ENCODE measurements at places on chromosomes 4 and X.

- DNase-seq, result peak; percentile 17
Measured at GRCh38 chrX:16239211-16239610, 71.9 kb downstream of the MAGEB17 start.

GRCh38 chr4:171667906-171668305 lies 145.3 kb upstream of the GALNTL6 start:
- DNase-seq, result no peak

- DNase-seq, result no peak
Measured at GRCh38 chr4:100311181-100311580, 120.9 kb upstream of the DDIT4L start.

DNA sequence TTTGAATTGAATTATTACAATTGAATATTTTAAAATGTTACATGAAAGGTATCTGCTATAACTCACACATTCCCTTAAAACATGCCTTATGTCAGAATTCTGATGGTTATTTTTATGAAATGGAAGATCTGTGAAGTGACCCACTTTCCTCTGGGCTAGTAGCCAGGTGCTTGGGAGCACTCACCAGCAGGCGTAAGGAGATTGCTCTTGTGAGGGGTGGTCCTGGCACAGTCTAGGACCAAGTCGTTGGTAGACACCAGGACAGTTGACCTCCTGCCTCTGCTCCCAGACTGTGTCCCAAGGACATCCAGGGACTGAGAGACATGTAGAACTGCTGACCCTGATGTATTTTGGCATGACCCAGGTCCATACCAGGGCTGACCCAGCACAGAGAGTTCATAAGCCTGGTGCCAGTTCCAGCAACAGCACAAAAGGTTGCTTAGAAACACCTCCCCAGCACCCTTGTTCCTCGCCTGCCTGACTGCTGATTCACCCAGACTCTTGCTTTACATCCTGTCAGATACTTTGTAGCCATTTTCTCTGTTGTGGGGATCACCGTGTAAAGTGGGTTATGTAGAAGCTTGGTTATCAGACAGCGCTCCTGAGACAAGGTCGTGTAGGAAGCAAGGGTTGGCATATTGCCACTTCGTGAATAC lies 48.5 kb downstream of the NELFA start:
- no peak for DNase-seq

GRCh38 chrX:118115953-118116712 lies 477 bp downstream of the KLHL13 start:
- no peak for DNase-seq

GRCh38 chr4:138405466-138405891 lies 163.3 kb upstream of the SLC7A11 start:
- DNase-seq, result no peak

DNA sequence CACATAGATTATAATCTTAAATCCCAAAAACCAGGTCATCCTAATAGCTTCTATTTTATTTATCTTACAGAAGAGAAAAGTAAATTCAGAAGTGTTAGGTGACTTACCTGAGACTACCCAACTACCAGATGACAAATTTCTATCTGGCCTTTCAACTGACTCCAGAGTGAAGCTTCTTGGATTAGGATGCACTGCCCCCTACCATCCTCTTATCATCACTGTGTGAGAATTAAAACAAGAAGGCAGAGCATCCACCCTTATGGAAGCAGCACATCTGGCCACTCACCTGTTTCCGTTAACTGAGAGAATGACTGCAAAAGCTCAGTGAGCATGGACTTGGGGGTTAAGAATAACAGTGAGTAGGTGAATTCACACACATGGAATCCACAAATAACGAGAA lies 502.6 kb upstream of the TECRL start:
- DNase-seq, result no peak

DNA sequence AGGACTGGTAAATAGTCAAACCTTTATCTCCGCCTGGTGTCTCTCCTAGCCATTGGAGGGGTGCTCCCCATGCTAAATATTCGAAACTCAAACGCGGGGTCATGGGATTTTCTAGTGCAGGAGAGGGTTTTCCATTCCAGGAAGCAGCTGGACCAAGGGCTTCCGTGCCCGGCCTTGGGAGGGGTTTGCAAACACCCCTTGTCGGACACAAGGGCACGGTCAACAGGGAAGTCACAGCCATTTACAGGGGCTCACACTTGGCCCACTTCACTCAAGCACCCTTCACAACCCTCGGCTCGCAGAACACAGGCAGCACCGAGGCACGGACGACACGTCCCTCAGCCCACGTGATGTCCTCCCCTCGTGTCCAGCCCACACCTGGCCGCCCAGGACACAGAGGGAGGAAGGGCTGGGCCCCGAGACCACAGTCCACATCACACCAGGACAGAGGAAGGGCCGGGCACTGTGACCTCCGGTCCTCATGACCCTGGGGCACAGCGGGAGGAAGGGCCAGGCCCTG lies 10.3 kb upstream of the PLCXD1 start:
- DNase-seq, result no peak

- no peak for DNase-seq
Measured at GRCh38 chr4:116118221-116118620, 967.2 kb downstream of the TRAM1L1 start.

- no peak for DNase-seq
Measured at GRCh38 chrX:152658302-152658701, 20.6 kb downstream of the GABRQ start.

DNA sequence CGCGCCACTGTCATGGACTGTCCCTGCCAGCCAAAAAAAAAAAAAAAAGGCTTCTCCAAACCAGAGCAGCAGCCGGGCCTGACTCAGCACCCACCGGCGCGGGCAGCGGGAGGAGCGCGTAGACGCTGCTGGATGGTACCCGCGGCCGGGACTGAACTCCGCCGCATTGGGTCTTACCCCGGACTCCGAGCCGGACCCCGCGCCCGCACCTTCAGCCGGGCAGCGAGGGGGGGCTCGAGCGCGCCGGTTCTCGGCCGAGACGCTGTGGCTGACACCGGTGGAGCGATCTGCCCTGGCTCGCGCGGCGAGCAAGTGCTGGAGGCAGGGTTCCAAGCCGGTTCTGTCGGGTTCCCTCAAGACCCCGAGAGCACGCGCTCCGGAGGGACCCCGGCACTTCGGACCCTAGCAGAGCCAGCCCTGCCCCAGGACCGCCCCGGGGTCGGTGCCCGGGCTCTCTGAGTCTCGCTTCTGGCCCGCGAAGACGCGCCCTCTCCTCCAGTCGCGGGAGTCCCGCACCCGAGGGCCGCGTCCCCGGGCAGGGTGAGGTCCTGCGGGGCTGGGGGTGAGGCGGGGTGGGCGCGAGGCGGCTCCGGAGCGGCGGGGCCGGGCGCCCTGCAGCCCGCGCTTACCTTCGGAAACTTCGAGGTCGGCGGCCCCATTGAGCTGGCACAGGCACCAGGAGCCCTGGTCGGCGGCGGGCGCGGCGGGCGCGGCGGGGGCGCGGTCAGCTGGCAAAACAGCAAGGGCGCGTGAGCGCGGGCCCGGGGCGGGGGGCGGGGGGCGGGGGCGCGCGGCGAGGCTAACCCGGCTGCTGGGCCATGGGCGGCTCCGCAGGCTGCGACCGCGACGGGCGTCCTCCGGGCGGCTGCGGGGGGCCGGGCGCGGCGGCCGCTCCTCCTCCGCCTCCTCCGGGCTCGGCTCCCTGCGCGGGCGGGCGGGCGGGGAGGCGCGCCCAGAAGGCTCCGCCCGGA lies 11.8 kb upstream of the MAN2B2 start:
- no peak for DNase-seq

DNA sequence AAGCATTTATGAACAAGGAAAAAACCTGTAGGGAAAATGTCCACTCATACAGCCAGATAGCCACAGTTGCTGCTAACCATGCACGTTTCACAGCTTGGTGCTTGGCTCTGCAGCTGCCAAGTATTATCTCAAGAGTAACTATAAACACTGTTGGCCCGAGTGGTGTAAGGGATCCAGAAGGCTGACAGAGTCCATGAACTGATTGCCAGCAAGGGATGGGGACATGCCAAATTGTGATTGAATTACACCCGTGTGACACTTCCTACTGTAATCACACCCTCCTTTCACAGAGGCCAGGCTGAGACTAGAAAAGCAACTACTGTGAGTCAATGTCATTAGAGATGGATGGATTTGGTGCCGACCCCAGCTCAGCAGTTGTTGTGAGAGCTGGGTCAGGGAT lies 223.9 kb upstream of the ANKRD50 start:
- no peak for DNase-seq

DNA sequence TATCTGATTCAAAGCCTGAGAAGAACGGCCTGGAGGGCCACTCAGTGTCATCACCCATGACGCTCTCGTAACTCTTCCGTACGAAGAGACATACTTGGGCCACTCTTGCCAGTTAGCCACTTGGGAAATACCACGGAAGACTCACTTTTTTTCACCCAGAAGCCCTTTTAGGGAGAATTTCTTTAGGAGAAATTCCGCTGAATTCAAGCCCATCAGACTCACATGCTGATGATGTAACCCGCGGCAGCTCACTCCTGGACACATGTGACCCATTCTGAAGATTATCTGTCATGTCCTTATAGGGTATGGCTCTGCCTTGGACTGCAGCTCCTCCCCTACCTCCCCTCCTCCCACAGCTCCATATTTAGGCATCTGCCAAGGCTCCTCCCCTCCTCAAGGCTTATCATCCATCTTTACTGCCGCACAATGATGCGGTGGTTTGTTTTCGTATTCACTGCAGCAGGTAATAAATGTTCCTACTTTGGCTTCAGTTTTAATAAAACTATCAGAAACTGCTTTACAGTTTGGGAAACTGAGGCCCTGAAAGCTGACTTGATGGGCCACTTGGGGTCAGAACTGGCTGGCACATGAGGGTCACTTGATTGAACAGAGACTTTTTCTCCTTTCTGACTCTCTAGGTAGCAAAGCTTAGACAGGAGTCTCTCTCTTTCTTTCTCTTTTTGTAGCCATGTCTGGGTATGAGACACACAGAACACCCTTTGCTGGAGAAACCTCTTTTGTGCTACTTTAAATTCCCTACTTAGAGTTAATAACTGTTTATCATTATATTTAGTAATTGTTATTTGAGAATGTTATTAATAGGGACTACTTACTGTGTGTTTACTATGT lies 42.1 kb downstream of the RHOH start:
- DNase-seq, result peak; percentile 88

DNA sequence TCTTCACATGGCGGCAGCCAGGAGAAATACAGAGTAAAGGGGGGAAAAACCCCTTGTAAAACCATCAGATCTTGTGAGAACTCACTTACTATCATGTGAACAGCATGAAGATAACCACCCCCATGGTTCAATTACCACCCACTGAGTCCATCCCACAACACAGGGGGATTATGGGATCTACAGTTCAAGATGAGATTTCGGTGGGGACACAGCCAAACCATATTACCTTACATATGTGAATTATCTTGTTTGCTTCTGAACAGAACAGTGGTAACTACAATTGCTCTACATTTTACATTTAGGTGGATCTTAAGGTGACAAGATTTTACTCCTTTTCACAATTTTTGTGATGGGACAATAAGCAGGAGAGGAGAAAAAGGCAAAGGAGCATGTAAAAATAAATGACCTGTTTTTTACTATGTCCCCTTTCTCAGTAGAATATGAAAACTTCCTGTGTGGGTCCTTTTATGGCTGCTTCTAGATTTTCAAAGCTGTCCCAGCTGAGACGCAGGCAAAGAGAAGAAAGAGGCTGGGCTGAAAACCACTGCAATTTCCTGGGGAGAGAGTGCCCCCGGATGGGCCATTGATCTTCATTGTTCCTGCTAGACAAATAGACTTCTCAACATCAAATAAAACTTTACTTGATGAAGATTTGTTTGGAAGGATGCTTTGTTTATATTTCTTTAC lies 45.9 kb upstream of the PGM2 start:
- DNase-seq, result peak; percentile 25

- DNase-seq, result no peak
Measured at GRCh38 chrX:113048896-113049295, 208.3 kb upstream of the AMOT start.

DNA sequence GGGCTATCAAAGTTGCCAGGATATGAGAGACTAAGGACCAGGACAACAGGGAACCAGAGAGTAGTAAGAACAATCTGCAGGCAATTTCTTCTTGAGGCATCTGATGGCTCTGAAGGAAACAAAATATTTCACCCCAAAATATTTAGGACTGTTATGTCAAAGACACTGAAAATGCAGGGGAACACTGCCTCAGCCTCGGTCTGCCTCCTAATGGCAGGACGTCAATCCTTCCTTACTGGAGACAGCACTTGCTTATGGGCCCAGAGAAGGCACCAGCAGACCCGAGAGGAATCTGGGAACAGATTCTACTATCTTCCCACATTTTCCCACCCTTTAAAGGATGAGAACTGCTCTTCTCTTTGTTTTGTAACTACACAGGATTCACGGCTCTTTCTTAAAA lies 23.3 kb downstream of the RNF150 start:
- no peak for DNase-seq

DNA sequence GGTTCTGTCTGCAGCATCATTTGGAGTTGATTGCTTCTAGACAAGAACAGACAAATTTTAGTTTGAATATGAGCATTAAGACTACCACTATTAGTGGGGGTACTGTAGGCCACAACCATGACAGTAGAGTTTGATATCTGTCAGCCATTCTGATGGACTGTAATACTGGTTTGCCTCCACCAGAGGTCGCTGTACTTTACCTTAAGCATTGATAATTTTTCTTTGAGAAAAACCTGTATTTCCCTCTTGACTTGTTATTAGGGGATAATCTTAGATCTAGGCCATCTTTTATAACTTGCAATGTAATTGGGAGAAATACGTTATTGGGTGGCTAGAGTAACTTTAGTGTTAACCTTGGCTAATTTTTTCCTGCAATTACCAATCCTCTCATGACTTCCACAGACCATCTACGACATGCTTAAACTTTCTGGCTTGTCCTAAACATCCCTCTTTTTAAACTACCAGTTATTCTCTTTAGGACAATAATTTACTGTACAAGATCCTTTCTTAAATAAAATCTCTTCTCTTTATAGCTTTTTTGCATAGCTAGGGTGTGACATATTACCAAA lies 562.4 kb downstream of the MAGEB5 start:
- no peak for DNase-seq

DNA sequence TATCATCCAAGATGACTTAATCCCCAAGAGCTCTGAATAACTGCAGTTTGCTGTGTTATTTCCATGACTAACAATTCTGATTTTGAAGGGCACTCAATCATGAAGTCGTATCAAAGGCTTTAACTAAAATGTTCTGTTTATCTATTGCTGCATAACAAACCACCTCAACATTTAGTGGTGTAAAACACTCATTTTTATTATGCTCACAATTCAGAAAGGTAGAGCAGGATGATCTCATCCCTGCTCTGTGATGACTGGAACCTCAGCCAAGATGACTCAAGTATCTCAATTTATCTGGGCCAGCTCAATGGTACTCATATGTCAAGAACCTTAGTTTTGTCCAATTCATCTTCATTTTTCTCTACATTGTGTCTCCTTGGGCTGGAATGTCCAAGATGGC lies 451.1 kb downstream of the PPARGC1A start:
- DNase-seq, result no peak
